ENCODE measurements at places on chromosomes 4 and X. TPM values are rescaled to one million over a fixed set of nuclear protein-coding genes. Genes with fewer than 3 reads are reported as not detected.

SCD5 gene
- 164 TPM for polyA plus RNA-seq

STPG2 gene
- not detected for polyA plus RNA-seq

GPAT3 gene
- 0.75 TPM for polyA plus RNA-seq

- no peak for DNase-seq
Measured at GRCh38 chr4:77002321-77003107, 53.0 kb downstream of the SEPTIN11 start.

GRCh38 chrX:67288156-67288555 is 255.7 kb upstream of the AR start:
- no peak for DNase-seq
